ENCODE measurements at places on chromosomes 16 and 17.

DNA sequence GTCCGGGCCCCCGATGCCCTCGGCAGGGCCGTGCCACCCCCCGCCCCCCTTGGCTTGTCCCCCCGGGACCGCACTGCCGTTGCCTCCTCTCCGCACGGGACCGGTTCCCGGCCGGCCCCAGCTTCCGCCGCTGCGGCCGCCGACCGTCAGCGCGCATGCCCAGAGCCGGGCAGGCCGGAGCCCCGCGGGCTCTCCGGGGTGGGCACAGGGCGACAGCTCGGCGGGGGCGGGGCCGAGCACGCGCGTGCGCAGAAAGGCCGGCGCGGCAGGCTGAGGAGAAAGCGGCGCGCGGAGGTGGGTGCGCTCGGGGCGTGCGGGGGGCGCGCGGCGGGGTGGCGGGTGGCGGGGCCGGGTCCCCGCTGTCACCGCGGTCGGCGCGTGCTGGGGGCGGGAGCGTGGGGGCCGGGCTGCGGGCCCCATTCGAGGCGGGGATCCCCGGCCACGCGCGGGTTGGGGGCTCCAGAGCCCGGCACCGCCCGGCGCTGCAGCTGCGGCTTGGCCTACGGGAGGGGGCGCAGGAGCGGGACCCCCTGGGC, at the start of gene TBC1D24:
Gene TBC1D24 (plus strand): TSS at position 251 of the 536 bp plus-strand sequence. CDS start 21,022 bp downstream, outside the sequence.
- DNase-seq = peak; percentile 68

DNA sequence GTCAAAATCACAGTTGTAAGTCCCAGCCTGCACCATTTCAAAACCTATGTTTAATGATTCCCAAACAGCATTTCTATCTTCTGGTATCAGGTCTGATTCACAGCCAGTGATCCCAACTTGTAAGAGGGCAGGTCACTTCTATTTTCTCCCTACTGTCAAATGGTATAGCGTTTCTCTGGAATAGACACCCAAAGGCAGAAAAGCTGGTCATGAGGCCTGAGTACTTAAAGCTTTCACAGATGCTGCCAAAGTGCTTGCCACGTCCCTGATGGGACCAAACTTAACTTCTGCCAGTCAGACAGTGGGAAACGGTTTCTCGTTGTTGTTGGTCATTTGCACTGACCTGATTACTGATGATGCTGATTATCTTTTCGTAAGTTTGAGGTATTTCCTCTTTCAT, 43.4 kb downstream of the CYTH1 start:
- no peak for DNase-seq

GRCh38 chr16:63527404-63527803, 1491.2 kb upstream of the CDH8 start:
- DNase-seq = no peak

DNA sequence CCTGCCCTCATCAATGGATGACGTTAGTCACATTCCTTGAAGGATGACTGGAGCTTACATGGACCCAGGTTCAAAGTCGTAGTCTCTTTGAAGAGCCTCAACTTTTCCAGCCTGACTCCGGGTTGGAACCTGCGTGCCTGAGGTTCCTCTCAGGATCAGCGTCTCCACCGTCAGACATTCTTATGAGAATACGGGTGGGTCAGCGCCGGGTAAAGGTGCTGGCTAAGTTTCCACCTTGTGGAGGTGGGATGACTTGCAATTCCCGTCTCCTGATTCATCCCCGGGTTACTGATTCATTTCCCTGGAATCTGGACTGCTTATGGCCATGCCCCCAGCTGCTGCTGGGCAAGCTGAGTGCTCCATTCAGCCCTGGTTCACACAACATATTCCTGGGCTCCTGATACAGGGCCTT, 38.9 kb upstream of the CMIP start:
- DNase-seq = no peak

GRCh38 chr17:66562119-66562518, 259.7 kb downstream of the PRKCA start:
- DNase-seq = no peak

DNA sequence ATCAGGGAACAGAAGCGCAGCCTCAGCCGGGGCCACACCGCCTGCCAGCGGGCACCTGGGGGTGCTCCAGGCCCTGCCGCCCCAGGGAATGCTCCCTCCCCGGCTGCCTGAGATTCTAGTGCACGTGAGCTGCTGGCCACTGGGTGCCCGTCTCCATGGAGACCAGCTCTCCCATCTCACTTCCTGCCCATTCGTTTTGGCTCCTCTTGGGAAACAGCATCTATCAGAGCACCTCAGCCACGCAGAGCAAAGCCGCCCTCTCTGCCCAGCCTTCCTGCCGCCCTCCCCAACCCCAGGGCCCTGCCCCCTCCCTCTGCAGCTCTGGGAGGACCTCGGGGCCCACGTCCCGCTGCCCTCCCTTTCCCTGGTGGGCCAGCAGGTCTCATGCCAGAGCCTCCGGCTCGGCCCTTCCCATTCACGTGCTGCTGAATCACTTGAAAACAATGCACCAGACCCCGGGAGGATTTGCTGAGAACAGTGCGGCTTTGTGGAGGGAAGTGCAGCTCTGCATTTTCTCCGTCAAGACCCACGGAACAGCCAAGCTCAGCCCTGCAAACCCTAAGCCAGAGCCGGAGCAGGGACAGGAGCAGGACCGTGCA, 19.4 kb downstream of the CEP295NL start:
- DNase-seq = no peak

GRCh38 chr17:62098623-62099231, 33.6 kb upstream of the MED13 start:
- no peak for DNase-seq

DNA sequence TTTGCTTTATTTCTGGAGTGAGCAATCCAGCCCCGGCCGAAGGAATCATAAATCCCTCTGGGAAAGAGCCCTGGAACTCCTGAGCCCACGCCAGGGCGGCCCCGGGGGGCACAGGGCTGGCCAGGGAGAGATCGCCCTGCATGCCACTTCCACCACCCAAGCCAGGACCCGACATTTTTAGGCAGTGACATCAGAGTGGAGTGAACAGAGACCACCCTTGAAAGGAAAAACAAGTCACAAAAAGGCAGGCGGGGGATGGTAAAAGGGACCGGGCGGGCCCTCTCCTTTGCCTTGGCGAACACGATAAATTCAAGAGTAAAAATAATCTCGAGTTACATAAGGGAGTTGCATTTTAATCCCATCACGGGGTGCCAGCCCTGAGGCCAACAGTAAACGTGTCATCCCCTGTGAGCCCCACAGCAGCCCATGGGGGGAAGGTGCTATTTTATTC, 284.1 kb downstream of the C16orf95 start:
- DNase-seq = no peak

DNA sequence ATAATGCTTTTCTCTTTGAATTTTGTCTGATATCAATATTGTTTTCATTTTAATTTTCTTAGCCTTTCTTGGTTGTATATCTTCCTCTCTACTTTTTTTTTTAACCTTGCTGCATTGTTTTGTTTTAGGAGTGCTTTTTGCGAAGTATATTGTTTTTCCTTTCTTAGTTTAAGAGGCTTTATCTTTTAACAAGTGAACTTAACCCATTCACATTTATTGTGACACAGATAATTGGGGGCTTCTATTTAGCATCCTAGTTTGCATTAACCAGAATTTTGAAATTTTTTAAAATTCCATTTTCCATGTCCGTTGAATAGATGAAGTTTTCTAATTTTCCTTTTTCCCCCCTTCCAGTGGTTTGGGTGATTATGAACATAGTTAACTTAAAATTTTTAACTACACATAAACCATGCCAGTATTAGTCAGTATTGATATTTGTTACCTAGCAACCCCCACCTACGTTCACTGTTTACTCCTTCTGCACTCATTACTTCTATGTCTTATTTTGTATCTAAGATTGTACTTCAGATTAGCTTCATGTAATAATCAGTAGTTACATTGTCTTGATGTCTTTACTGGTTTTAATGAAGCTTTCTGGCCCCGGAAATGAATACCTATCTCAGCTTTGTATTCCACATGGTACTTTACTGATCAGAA, 44.4 kb downstream of the TNRC6A start:
- no peak for DNase-seq

GRCh38 chr16:4692460-4693295, 684 bp upstream of the NUDT16L1 start:
- no peak for DNase-seq

GRCh38 chr16:57563487-57563750, 21.0 kb downstream of the ADGRG5 start:
- DNase-seq = no peak

DNA sequence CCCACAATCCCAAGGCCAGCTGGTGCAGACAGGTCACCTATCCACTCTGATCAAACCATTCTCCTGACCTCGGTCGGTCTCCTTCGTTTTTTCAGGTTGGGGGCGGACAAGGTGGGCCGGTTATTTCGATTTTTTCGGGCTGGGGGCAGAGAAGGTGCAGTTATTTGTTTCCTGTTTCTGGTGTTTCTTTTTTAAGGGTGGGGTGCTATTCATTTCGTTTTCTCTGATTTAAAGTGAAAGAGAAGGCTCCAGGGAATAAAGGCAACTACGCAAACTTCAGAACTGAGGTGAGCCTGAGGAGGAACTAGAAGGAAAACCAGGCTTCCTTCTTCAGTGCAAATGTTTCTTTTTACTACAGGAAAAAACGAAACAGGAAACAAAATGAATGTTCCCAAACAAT, 64.8 kb downstream of the ANKRD11 start:
- no peak for DNase-seq

GRCh38 chr16:14357328-14357727, 272.7 kb downstream of the PARN start:
- DNase-seq = no peak

DNA sequence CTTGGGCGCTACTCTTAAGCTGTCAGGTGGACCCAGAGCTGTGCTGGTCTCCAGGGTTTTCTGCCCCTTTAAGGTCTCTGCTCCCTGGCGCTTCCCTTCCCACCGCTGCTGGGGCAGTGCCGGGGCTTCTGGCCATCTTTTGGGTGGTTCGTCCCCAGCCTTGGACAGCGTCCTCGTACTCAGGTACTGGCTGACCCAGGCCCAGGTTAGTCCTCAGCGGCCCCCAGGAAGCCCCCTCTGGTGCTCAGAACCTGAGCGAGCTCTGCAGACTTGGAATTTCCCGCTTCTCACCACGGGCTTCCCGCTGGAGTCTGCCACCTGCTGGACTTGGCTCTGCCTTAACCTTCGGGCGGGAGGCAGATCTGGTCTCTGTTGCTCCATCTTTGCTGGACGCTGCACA, 94.1 kb upstream of the ZNF750 start:
- DNase-seq = no peak

DNA sequence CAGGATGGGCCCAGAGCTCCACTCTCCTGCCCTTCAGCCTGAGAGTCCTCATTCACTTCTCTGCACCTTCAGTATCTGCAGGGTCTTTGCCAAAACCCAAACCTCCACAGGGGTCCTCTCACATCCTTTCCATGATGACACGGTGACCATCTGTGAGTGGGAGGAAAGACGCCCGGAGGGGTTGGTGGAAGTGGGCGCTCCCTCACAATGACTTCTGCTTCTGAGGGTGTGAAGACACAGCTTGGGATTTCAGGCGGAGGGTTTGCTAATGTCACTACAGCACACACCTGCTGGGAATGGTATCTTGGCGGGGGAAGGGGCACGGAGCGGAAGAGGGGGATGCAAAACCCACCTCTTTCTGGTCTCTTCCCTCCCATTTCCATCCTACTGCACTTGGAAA, 115.1 kb upstream of the SDK2 start:
- no peak for DNase-seq

- peak; percentile 69 for DNase-seq
Measured at GRCh38 chr16:50681021-50681885, at the start of gene SNX20. SNX20 (minus strand) TSS chr16:50681312; CDS start chr16:50677526, 3,786 bp downstream.

DNA sequence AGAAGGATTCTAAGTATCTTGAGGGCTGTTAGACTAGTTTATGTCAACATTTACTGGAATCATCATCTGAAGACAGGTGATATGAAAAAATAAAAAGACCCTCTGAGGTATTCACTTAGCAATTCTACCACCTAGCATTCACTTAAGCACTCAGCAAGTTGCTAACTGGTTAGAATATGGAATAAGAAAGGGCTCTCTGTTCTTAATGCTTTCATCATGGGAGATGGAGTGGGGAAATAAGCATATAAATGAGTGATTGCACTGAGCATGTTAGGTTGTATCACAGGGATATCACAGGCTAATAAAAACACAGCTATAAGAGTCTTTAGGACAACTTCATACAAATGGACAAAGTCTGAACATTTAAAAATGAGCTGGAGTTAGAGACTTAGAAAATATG, 1238.8 kb downstream of the CDH11 start:
- no peak for DNase-seq

GRCh38 chr16:87840271-87840978, 28.9 kb downstream of the SLC7A5 start:
- no peak for DNase-seq

DNA sequence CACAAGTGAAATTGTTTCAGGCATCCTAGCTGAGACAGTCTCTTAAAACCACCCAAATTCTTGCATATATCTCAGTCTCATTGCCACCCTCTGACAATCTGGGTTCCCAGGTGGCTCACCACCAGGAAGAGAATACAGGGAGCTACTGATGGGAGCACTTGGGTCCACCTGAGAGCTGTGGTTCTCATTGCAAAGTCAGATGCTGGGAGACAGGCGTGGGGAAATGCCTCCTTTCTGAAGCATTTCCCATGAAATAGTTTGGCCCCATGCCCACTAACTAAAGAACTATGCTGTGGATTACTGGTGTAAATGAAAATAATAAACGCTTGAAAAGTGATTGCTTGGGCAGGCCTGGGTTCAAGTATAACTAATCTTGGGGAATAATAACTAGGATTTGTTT, 70.3 kb downstream of the CMC2 start:
- DNase-seq = no peak

- DNase-seq = no peak
Measured at GRCh38 chr17:78249074-78249817, 17.8 kb downstream of the TMEM235 start.

- DNase-seq = no peak
Measured at GRCh38 chr16:69349536-69349935, 2.0 kb downstream of the TMED6 start.

GRCh38 chr16:2955779-2956578, 8.1 kb upstream of the KREMEN2 start:
- no peak for DNase-seq

- no peak for DNase-seq
Measured at GRCh38 chr17:5785867-5786509, 201.7 kb upstream of the NLRP1 start.

DNA sequence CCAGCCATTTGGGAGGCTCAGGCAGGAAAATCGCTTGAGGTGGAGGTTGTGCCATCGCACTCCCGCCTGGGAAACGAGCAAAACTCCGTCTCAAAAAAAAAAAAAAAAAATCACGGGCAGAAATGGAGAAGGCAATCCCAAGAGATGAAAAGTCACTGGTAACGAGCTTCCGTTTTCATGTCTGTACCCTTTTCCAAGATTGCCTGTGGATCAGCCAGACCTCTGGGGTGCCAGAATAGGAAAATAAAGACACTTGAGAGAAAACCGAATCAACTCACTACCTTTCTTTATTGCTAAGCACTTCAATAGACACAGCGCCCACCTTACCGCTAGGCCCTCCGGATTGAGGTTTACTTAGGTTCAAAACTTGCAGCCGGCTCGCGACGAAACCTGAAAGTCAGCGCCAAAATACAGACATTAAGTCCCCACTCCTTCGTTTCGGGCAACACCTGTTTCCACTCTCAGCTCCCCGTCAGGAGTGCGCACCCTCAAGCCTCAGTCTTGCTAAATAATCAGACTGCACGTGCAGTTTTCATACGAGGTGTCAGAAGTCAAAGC, 970 bp upstream of the TRAF7 start:
- no peak for DNase-seq
